Inflammatory macrophage (primary cell): ENCODE measurements at places on chromosomes 3 and 15.

DNA sequence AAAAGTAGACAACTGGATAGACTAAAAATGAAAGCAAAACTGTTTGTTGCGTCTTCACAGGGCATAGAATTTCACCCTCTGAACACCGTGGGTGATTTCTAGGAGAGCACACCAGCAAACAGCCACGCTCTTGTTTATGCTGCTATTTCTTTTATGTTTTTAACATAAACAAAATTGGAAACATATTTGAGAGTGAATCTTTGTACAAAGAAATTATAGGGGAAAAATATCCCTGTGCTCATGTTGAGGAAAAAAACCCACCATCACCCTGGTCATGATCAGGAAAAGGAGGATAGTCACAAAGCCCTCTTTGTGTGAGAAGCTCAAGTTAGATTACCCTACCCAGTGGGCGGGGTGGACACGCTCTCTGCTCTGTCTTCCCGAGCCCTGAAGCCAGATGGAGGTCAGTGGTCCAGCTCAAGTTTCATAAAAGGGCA, 313.3 kb downstream of the SATB1 start:
- DNase-seq = no peak

DNA sequence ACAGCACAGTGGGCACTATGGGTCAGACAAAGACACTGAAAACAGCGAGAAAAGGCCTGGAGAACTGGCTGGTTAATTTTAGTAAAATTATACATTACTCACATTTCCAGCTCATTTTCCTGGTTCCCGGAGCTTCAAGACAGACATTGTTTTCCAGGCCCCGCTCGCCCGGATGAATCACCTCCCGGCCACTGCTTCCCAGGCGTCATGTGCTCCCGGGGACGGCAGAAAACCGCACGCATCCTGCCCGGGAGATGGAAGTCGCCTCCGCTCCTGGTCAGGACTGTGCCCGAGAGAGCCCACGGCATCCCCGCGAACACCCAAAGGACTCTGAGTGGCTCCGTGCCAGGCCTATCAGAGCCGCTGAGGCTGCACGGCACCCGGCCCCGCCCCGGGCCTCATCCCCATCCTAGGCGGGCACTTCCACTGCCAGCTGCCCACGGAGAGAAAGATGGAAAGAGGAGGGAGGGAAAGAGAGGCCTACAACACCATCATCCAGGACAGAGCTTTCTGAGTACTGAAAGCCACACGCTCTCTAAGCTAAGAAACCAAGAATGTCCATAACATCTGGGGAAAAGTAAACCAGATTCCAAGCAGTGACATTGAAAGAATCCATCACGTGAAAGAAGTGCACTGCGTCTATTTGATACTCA, 75.1 kb downstream of the VGLL4 start:
- DNase-seq = no peak

GRCh38 chr3:12663401-12663935, 449 bp downstream of the RAF1 start:
- DNase-seq = peak; percentile 29

GRCh38 chr3:87298111-87298718, 21.8 kb upstream of the POU1F1 start:
- DNase-seq = peak; percentile 46

DNA sequence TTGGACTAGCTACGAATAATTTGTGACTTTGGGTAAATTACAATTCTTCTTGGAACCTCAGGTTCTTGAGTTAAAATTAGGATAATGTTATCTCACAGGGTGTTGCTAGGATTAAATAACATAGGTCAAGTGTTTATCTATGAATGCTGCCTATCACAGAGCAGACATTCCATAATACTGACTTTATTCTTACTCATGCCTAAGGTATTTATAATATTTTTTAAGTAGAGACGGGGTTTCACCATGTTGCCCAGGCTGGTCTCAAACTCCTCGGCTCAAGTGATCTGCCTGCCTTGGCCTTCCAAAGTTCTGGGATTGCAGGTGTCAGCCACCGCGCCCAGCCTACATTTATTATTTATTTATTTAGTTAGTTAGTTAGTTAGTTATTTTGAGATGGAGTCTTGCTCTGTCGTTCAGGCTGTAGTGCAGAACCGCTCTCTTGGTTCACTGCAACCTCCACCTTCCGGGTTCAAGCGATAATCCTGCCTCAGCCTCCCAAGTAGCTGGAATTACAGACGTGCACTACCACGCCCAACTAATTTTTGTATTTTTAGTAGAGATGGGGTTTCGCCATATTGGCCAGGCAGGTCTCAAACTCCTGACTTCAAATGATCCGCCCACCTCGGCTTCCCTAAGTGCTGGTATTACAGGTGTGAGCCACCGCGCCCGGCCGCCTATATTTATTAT, 741 bp upstream of the ZNF106 start:
- no peak for DNase-seq

DNA sequence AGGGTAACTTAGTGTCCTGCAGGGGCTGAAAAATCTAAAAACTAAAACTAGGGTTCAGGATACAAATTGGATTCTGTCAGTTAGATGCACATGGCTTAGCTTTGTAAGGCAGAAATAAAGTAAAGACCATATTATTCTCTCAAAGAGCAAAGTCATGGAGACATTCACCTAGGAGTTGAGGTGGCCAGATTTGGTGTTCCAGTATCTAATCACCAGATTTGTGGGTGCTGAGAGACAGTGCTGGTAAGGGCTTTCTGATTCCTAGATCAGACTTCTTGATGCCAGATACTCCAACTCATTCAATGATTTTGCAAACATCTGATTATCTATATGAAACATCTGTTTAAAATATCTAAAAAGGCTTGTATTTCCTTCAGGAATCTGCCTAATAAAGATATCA, 28.3 kb upstream of the TBC1D5 start:
- no peak for DNase-seq

DNA sequence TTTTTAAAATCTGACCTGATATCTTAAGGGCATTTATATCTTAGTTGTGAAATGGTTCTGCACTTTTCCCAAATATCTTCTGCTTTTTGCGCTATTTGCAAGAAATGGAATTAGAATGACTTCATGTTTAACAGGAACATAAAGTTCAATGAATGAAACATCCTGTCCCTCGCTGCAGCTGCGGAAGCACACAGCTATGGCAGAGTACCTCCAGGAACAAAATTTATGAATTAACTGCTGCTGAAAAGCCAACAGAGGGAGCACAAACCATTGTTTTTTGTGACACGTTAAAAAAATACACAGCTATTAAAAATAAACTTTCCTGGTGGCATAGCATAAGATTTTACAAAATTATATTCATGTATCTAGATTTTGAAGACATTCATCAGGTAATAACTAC, 404.4 kb upstream of the MDFIC2 start:
- peak; percentile 2 for DNase-seq

DNA sequence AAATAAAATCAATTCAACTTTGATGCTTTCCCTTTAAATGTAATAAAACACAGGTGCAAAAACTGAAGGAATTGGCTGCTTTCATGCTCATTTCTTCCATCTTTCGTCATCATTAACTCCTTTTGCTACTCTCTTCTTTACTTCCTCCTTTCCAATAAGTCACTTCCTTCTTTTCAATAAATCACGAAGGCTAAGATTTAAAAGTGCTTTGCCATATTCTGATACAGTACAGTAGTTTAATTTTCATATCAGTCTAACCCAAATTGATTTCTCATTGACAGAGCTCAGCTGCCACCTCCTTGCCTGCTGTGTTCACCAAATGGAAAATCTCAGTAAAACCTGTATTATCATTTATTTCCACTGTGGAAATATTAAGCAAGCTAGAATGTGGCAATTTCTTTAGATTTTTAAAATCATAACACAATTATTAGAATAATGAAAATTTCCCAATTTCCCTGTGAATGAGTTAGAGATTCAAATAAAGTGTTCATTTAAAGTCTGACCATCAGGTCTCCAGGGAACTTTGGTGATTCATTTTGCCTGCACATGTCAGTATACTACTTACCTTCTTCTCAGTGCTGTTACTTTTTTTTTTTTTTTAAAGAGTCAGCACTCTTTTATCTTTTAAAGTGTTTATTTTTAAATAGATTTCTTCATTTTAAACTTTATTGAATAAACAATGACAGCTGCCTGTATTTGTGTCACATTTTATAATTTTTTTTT, 41.6 kb downstream of the NANOGP8 start:
- DNase-seq = no peak

- DNase-seq = no peak
Measured at GRCh38 chr15:85477730-85478129, 97.3 kb downstream of the AKAP13 start.

DNA sequence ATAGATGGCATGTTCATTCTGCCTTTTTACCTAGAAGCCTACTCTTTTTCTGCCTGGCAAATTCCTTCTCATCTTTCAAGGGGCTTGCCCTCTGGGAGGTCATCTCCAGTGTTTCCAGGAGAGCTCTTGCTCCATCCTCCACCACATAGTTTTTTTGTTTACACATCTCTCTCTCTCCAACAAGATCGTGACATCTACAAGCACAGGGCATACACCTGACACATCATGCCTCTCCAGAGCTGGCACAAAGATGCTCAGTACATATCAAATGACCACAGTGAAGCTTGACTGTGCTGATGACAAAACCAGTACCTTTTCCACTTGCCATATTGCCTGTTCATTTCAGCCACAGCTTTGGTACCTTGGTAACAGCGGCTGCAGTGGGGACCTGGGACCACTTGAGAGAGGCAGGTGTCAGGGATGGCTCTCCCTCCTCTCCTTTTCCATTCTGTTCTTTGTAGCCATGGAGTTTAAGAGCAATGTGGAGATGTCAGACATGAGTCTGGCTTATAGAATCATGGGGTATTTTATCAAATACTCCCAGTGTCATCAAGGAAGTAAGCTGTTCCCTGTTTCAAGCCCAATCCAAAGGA, 15.4 kb downstream of the ALPK3 start:
- no peak for DNase-seq

DNA sequence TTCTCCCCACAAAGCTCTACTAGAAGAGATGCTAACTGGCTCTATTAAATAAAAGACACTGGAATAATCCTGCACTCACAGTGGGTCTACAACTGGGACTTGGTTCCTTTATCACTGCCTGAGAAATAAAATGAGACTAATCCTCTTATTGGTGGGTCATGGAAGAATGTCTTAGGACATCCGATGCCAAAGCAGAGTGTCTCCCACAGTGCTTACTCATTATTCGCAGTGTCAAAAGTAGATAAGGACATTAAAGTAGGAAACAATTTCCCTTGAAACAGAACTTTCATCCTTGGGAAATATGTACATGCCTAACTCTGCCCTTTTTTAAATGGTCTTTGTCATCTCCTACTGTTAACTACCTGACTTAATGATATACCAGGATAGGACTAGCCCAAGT, 71.5 kb downstream of the GSK3B start:
- no peak for DNase-seq

DNA sequence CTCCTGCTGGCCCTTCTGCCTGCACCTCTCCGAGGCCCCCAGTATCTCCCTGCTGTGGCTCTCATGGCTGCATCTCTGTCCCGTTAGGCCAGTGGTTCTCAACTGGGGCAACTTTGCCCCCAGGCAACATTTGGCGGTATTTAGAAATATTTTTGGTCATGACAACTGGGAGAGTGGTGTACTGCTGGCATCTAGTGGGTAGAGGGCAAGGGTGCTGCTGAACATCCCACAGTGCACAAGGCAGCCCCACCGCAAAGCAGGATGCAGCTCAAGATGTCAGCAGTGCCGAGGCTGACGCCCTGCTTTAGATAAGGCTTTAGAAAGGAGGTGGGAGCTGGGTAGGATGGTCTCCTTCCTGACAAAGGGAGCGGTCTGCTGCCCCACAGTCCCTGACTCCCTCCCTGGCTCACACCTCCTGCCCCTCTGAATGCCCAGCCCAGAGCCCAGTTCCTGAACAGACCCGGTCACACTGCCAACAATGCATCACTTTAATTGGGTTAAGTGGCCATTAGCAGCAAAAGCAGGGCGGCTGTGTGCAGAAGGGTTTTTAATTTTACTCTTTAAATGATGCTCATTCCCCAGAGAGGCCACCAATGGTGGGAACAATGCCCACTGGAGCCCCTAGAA, 68.8 kb upstream of the TMEM115 start:
- DNase-seq = no peak

DNA sequence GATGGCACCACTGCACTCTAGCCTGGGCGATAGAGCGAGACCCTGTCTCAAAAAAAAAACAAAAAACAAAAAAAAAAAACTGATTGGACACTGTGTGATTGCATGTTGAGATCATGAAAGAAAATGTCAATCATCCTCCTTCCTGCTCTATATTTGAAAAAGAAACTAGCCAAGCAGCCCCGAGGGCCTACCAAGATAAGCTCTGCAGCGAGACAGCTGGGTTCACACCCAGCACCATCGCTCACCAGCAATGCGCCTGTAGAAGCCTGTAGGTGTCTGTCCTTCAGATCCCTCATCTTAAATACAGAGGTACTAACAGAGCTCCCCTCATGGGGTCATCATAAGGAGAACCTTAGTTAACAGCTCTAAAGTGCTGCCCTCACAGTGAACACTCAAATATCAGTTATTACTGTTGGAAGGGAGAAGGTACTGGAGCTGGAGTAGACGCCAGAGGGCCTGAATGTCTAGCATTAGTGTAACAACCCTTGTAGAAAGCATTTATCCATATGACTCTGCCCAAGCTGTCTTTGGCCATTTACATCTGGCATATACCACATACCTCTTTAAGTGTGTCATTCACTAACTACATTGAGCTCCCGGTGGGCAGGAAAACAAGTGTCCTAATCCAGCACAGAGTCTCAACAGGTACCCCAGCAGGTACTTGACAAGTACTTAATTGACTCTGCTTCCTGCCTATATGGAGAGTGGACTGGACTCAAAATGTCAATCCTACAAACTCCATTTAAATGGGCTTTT, 22.9 kb downstream of the MYLK start:
- DNase-seq = no peak

GRCh38 chr3:153414982-153415381, 253.0 kb downstream of the RAP2B start:
- DNase-seq = no peak

DNA sequence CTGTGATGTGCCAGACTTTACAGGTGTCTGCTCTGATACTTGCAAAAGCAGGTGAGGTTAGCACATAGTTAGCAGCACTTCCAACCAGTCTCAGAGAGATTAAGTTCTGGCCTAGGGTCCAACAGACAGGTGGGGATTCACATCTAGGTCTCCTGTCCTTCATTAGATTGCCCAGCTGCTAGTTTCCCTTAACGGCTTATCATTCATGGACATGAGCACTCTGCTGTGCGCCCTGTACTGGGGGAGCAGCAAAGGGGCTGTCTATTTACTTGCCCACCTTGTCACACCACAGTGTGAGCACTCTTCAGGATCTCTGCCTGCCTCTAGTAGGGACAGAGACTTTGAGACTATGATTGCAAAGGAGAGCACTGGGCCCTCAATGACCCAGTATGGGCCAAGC, 8.7 kb downstream of the SPSB4 start:
- no peak for DNase-seq

- no peak for DNase-seq
Measured at GRCh38 chr15:56038707-56039106, 45.3 kb upstream of the NEDD4 start.

DNA sequence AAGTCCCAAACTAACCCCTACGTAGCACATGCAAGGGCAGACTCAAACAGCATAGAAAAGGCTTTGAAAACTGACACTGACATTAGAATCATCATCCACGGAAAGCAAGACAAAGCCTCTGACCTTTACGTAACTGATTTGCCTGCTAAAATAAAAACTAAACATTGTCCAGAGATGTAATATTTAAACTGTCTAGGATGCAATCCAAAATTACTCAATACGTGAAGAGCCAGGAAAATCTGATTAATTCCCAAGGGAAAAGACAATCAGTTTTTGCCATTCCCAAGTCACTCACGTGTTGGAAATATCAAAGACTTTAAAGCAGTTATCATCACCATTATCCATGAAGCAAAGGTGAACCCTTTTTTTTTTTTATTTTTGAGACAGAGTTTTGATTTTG, 13.3 kb upstream of the IQCF1 start:
- DNase-seq = no peak
